ENCODE measurements at places on chromosomes 7 and 10. TPM values are rescaled to one million over a fixed set of nuclear protein-coding genes. Genes with fewer than 3 reads are reported as not detected.

The CALHM3 gene
- not detected for total RNA-seq

The IFIT1B gene
- not detected for total RNA-seq

The CALHM1 gene
- not detected for total RNA-seq

The MAGI2 gene
- 16.0 TPM for total RNA-seq

The NRAP gene
- total RNA-seq, result not detected

The IQUB gene
- total RNA-seq, result 0.51 TPM

The TMEM225B gene
- total RNA-seq, result 0.89 TPM

The MSMB gene
- total RNA-seq, result not detected

The EPC1 gene
- total RNA-seq, result 14.8 TPM

The ACTL6B gene
- not detected for total RNA-seq

The CRTAC1 gene
- under 0.01 TPM for total RNA-seq

The NUDT1 gene
- total RNA-seq, result 11.2 TPM

The CLCN1 gene
- not detected for total RNA-seq

The OR2A7 gene
- not detected for total RNA-seq

The CYP26C1 gene
- 0.09 TPM for total RNA-seq

The NPY gene
- total RNA-seq, result not detected

The EDRF1 gene
- total RNA-seq, result 29.9 TPM

The PBLD gene
- 3.9 TPM for total RNA-seq

The LIPN gene
- not detected for total RNA-seq

The ADCY1 gene
- 0.30 TPM for total RNA-seq

The PRR15 gene
- total RNA-seq, result 1.2 TPM

The VWC2 gene
- not detected for total RNA-seq

The PPA1 gene
- total RNA-seq, result 192 TPM
